ENCODE measurements at places on chromosomes 7 and 10.

DNA sequence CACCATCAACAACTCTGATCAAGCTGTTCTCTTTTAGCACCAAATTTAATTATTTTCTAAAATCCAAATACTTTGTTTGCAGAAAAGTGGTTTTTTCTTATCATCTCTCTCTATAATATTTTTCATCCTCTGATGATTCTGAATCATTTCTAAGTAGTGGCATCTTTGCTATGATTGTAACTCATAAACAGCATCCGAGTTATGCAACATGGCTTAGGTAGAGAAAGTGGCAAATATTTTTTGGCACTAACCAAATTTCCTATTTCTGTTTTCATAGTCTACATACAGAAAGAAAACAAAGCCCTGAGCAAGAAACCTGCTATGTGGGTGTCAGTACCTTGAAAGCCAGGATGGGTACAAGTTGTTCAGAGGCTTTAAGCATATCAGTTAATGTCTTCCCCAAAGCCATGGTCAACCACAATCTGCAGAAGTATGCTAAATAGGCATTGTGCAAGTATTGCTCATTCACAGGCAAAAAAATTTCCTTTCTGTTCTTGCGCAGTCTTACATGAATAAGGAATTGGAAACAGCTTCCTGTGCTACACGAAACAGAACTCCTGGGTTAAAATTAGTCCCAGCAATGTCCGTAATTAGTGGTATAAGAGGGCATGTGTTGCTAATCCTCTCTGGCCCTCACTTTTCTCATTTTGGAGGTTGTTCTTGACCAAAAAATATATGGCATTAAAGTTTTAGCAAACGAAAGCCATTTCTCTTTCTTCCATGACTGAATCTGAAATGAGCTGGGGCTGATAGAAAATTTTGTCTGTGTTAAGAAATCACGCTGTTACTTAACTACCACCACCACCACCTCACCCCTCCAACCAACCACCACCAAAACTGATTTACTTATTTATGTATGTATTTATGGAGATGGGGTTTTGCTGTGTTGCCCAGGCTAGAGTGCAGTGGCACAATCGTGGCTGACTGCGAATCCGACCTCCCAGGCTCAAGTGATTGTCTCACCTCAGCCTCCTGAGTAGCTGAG lies 325.6 kb upstream of the MAGI2 start:
- no peak for DNase-seq

DNA sequence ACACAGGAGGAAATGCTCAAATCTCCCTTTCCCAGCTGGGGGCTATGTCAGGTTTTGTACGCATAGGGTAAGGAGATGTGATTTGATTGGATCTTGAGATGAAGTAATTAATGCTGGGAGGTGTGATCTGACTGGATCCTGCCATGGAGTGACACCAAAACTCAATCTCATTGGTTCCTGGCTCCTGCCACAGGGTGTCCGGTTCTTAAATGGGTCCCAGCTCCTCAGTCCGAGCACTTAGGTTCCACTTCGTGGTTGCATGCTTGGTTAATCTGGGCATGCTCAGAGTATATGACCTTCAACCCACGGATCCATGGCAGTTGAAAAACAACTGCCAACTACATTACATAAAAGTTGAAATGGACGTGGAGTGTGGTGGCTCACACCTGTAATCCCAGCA lies 3.1 kb upstream of the ZNF12 start:
- DNase-seq = no peak

DNA sequence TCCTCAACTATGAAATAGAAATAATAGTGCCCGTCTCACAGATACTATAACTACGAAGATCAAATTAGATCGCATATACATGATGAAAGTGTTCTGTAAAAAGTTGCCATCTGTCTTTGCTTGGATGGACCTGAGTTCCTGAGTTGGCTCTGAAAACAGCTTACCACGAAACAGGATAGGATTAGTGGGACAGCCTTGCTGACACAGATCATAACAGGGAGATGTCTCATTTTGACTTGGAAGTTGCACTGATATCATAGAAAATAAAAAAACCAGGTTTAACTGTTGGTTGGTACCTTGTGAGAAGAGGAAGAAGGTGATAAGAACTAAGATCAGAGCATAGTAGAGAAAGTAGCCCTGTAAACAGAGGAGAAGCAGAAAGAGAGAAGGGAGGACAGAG lies 79.3 kb upstream of the AGBL3 start:
- no peak for DNase-seq

- DNase-seq = no peak
Observed at GRCh38 chr10:132960071-132960472, 17.7 kb upstream of the CFAP46 start.

- DNase-seq = no peak
Observed at GRCh38 chr7:38760226-38760625, 129.1 kb upstream of the AMPH start.

DNA sequence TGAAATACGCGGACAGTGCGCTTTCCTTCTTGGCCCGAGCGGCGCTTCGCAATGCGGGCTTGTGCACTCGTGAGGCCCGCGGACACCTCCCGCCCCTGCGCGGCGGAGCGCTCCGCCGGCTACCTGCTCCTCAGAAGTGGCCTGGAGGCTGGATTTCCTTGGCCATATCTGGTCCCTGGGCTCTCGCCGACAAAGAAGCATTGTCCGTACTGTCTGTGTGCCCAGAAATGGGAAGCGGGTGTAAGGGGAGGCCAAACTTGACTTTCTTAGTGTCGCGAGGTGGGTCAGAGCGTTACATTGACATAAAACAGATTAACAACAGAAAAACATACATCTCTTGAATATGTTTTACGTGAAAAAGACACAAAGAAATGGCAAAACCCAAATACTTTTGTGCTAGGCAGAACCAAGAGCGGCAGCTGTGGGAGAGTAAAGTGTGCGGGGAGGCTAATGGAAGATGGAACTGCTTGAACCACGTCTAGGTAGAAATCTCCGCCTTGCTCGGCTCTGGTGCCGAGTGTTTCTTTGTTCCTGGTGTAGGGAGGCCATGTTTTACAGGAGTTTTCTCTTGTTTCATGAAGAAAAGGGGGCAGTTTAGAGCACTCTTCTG lies 1.4 kb downstream of the LANCL2 start:
- no peak for DNase-seq

DNA sequence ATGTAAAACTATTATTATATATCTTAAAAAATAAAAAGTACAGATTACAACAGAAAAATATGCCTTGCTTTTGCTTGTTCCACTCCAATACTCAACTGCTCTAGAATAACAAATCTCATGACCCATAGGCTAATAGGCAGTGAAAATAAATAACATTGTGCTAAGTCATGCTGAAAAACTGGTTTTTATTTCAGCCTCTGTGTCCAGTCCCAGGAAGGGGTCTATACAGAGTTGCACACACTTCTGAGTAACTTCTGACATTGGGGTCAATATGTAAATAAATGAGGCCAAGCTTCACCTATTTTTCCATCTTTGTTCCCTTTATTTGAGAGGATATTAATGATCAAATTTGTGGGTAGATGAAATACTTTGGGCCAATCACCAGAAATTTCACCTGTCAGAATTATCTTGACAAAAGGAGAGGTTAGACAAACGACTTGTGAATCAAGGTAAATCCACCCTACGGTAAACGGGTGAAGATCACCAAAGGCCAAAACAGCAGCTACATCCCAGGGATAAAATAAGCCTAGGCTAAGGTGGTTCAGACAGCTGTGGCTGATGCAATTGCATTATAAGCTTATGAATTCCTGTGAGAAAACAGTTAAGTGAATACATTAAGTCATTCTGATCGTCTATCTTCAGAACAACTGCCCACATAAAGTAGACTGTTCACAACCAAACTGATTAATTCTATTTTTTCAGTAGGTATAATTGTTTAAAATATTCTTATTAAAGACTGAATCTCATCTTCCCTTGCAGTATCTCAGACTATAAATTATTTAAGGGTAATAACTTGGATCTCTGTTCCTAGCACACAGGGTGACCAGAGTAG lies 87.5 kb downstream of the UBE2H start:
- no peak for DNase-seq

DNA sequence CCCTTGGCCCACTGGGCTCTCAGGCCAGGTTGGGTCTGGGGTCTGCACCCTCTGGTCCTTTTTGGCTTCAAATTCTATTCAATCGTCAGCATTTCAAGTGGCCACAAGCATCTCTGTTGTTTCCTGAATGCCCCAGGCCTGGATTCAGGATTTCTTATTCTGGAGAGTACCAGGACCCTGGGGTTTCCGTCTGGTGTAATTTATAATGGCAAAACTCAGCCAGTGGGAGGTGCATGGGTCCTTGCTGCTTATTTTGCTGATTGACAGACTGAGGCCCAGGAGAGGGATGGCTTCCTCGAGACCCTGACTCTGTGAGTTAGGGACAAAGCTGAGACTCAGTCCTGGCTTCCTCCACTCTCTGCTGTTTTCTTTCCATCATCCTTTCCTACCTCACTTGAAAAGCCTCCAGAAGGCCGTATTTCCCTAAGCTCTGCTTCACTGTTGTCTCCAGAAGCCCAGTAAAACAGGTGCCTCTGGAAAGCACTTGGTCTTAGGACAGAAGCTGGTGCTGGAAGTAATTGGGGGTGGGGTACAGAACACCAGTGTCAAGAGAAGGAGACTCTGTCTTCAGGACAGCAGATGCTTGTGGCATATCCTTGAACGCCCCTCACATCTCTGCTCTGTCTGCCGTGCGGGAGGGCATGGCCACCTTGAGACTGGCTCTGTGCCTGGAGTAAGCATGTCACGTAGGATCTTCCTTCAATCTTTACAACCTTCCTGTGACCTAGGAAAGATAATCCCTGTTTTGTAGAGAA lies 39.4 kb upstream of the SH2D4B start:
- DNase-seq = no peak

- DNase-seq = no peak
Observed at GRCh38 chr7:22008087-22008486, 62.4 kb upstream of the CDCA7L start.

Data from anterior cingulate cortex (tissue), 58 donors.